Spinal cord (tissue), 10 donors: ENCODE measurements at places on chromosomes 4 and X.

GRCh38 chrX:13090027-13090338, 45.6 kb upstream of the FAM9C start:
- DNase-seq, result no peak

GRCh38 chr4:21768349-21769310, 179.9 kb downstream of the KCNIP4 start:
- DNase-seq, result peak; percentile 81

DNA sequence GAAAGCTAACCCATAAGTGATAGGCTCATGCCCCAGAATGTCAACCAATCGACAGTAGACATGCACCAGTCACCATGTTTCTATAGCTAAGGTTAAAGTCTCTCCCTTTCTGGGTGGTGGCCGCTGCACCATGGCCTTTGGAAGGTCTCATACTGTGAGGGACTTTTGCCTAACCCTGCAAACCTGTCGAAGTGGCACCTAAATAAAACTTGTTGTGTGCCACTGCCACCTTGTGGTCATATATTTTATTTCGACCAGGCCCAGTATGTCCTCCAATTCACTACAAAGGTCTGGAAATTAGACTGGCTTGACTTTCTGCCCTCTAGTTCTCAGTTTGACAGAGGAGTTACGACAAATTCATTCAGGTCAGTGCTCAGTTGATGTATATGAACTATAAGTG, 163.1 kb downstream of the SMARCA1 start:
- no peak for DNase-seq

DNA sequence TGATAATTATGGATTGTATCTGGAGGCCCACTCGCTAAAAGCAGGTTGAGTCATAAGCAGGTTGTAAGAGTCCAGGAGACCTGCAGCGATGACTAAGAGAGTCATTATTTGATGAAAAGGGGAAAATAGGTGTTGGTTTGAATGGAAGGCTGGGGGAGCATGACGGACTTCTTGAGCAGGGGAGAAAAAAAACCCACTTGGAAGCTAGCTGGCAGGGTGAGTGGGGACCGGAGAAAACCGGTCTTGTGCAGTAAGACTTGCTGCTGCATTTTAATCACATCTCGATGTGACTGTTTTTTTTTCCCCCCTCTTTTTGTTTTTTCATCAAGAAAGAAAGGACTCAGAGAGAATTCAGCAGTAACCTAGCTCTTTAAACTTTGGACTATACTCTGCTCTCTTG, 90.0 kb downstream of the IGSF1 start:
- DNase-seq, result peak; percentile 17

- peak; percentile 64 for DNase-seq
Observed at GRCh38 chr4:159446266-159446976, 343.5 kb downstream of the RAPGEF2 start.

- DNase-seq, result peak; percentile 38
Observed at GRCh38 chr4:183658362-183659028, 490 bp downstream of the RWDD4 start.

GRCh38 chr4:7156761-7157488, 35.4 kb upstream of the SORCS2 start:
- peak; percentile 74 for DNase-seq

DNA sequence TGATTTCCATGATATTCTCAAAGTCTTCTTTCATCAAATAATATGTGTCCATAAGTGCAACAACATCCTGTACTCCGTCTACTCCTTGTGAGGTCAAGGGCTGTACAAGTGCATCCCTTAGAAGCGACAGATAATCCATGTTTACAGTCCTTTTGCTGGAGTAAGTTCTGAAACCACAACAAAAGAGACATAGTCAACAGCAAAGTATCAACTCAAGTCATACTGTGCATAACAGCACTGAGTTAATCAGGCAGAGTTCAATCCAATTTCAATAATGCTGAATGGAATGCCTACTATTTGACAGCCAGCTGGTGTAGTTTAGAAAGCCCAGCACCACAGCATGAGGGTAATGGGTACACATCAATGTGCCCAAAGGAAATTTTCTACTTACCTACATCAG, 74.5 kb downstream of the RFC1 start:
- DNase-seq, result no peak

- DNase-seq, result no peak
Observed at GRCh38 chrX:37509349-37509748, 62.1 kb upstream of the LANCL3 start.

GRCh38 chrX:1657367-1658070, 42.7 kb downstream of the ASMT start:
- peak; percentile 91 for DNase-seq

DNA sequence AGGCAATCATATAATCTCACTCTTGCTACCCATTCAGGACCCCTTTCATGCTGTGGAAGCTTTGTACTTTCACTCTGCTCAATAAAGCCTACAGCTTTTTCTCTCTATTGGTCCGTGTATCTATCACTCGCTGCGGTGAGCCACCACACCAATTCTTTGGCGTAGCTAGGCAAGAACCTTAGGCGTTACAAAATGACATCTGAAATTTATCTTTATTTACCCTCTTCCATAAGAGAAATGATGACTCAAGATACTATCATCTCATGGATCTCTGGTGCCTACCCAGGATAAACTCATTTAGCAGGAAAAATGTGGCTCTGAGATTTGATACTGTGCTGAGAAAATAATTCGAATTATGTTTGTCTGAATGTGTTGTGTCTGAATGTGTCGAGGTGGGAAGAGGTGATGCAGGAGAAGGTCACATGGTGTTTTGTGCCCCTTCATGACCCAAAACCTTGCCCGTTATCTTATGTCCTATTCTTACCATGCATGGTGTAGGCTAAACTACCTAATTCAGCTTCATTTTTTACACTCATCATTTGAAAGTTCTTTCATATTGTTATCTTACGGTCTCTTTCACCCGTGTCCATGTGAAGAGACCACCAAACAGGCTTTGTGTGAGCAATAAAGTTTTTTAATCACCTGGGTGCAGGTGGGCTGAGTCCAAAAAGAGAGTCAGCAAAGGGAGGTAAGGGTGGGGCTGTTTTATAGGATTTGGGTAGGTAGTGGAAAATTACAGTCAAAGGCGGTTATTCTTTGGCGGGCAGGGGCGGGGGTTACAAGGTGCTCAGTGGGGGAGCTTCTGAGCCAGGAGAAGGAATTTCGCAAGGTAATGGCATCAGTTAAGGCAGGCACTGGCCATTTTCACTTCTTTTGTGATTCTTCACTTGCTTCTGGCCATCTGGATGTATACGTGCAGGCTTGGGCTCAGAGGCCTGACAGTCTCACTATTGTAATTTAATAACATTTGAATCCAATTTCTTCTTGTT, 41.6 kb upstream of the GIMD1 start:
- no peak for DNase-seq

GRCh38 chr4:168503652-168504362, 7.0 kb downstream of the PALLD start:
- no peak for DNase-seq

DNA sequence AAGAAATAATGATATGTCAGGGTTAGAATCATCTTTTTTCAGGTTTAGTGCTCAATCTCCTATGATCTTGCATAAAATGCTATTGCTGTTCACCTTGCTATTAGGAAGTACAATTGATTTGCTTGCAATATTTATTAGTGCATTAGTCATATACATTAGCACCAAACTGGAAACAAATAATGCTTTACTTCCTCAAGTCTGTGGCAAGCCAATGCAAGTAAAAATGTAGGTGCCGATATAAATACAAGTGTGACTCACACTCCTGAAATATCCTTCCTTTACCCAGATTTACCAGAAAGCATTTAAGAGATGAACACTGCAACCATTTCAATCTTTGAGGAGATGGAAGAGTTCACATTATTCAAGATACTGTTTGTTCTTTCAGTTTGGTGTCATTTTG, 1487.7 kb upstream of the ADGRL3 start:
- DNase-seq, result no peak

DNA sequence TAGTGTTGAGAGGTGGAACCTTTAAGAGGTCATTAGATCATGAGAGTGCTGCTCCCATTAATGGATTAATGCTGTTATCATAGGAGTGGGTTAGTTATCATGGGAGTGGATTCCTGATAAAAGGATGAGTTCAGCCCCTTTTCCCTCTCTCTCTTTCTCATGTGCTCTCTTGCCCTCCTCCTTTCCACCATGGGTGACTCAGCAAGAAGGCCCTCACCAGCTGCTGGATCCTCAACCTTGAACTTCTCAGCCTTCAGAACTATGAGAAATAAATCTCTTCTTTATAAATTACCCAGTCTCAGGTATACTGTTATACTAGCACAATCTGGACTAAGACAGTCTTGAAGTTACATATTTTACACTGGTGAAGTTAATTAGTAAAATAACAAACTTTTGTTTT, 10.0 kb upstream of the CDKL5 start:
- DNase-seq, result no peak

DNA sequence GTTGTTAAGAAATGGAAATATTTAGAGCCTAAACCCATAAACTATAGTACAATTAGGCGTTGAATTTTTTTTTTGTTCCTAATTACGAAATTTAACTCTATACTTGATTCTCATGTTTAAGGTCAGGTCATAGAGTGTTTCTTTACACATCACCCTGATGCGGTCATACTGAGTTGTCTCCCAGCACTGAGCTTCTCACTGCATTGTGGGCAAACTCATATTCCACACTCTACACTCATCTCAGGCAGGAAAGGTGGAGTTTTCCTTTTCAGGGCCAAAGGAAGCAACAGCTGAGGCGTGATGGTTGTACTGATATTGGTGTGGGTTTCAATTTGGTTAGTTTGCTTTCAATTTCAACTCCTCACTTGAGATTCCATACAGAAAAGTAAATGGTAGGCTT, 75.4 kb downstream of the FAT4 start:
- no peak for DNase-seq

- peak; percentile 35 for DNase-seq
Observed at GRCh38 chr4:177441061-177441802, 1.0 kb downstream of the AGA start.

DNA sequence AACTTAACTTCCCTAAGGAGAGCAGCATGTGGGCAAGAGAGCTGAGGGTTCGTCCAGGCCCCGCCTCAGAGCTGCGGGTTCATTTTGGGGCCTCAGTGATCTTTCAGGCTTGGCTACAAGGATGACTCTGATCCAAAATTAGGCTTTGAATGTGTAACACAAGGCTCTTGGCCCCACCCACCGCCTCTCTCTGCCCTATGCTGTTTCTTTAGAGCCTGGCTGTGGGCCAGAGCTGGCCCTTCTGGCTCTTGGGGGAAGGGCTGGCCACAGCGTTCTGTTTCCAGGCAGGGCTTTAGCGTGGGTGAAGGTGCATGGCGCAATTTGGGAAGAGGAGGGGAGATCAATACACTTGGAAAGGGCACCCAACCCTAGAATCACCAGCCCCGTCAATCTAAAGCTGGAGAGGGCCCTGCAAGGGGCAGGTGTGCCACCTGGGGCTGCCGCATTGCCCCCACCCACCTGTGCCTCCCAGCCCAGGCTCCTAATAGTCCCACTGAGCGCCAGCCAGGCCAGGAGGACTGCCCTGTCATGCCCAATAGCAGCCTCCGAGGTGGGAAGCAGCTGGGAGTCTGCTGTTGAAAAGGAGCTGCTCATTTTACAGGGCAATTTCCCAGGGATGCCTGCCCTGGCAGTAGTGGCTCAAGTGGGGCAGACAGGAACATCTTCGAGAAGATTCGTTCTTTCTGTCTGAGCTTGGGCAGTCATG, 84.5 kb upstream of the MAML3 start:
- peak; percentile 83 for DNase-seq

- peak; percentile 36 for DNase-seq
Observed at GRCh38 chr4:95982516-95982915, 142.6 kb downstream of the PDHA2 start.

- no peak for DNase-seq
Observed at GRCh38 chrX:151902813-151903591, 9.7 kb upstream of the MAGEA4 start.

DNA sequence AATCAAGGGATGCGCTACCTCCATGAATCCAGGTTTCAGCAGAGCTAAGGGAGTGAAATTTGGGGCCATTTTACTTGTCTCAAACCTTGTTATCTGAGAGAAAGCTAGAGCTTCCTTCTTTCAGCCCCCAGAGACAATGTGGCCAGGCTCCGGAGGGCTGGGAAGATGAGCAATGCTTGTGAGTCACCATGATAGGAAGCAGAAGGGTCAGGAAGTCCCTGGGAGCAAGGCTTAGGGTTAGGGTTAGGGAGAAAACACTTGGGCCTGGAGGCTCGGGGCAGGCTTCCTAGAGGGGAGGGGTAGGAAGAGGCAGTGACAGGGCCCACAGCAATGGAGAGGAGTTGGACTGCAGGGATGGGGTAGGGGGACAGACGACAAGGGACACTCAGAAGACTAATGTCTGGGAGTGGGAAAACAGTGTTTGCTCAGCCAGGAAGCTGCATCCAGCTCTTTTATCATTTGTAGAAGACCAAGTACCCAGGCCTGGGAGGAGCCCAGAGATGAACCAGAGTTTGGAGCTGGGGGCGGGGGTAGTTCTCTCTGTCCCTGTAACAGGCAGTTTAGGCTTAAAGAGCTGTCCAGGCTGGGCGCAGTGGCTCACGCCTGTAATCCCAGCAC, 16.4 kb upstream of the PORCN start:
- no peak for DNase-seq

DNA sequence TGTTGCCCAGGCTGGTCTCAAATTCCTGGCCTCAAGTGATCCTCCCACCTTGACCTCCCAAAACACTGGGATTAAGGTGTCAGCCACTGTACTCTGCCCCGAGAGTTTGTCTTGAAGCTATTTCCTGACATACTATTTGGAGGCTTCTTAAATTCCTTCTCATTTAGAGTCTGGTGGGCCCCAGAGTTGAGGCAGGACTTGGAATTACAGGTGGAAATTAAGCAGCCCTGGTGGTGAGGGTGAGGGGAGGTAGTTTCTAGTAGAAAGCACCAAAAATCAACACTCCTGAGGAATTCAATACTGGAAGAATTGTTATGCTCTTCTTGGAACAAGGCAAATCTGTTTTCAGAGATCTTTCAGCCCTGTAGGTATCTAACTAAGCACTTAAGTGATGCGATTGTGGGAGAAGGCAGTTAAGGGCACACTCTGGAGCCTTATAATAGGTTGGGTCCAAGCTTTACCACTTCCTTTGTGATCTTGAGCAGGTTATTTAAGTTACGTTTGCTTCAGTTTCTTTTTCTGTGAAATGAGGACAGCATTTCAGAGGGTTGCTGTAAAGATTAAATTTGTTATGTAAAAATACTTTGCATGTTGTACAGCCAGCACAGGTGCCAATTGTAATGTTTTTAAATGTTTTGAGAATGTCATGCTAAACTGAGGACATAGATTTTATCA, 200.7 kb downstream of the SOWAHB start:
- DNase-seq, result no peak

DNA sequence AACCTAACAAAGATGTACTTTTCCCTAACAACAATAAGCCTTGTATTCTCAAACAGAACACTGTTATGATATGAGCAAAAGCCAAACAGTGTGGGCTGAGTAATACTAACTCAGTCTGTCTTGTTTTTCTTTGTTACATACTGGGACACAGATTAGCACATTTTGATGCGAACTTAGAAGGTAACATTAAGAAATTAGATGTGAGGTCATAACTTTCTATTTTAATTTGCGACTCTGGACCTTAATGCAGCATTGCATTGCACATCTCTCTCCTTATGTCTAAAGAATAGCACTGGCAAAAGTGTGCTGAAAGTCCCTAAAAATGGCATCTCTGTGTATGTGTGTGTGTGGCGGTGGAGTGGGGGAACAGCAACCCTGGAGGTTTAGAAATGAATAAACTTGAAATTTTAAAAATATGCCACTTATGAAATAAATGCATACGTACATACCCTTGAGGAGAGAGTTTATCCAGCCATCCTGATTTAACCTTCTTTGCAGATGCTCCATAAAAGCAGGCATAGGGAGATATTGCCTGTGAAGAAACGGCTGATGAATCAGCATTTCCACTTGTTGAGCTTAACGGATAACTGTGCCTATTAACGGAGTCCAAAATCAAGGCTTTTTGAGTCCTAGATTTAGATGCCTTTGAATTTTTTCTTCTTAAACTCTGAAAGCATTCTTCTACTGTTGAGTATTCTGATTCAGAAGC, 34.2 kb downstream of the ARAP2 start:
- DNase-seq, result no peak
